ENCODE measurements at places on chromosomes 11 and 22.

DNA sequence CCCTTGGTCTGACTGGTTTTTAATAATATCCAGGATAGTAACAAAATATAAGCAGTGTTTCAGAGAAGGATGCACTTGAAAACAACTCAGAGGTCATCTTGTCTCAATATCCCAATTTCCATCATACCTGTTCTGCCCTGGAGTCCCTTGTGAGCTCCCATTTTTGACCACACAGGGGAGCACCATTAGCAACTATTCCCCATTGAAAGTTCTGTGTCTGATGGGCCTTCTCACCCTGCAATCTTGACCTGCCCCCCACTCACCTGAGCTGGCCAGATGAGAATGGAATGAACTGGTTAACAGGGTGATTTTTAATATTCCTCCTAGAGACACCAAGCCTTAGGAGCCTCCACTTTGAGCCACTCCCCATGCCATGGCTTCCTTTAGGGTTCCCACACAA lies 3.8 kb upstream of the CAPN5 start:
- H3K36me3 ChIP-seq: no peaks in the 10 kb centered on the region
- no peaks in the 10 kb centered on the region for H3K27me3 ChIP-seq
- H3K4me3 ChIP-seq: no peak overlapping the region
- H3K4me1 ChIP-seq: no peaks in the 10 kb centered on the region
- H3K27ac ChIP-seq: no peak overlapping the region

GRCh38 chr11:123211149-123211852 lies 16.3 kb upstream of the CLMP start:
- no peaks in the 10 kb centered on the region for H3K27me3 ChIP-seq
- H3K4me3 ChIP-seq: no peak overlapping the region
- H3K36me3 ChIP-seq: no peaks in the 10 kb centered on the region
- no peak for DNase-seq

GRCh38 chr22:25996669-25997068 lies 172.6 kb upstream of the SEZ6L start:
- no peak for DNase-seq
- H3K4me1 ChIP-seq: no peaks in the 10 kb centered on the region
- no peaks in the 10 kb centered on the region for H3K36me3 ChIP-seq
- H3K27me3 ChIP-seq: no peaks in the 10 kb centered on the region
- H3K4me3 ChIP-seq: no peak overlapping the region

DNA sequence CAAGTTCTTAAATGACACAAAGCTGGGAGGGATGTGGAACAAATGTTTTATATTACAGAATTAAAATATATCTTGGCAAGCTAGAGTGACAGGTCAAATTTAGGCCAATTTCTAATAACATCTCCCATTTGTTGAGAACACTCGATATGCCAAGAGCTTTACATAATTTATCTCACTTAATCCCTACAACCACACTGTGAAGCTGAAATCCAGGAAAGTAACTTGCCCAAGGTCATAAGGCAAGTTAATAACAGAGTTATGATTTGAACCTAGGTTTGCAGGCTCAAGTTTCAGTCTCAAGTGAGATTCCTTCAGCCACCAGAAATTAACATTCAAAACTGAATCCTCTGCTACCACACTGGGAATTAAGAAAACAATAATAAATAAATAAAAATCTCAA lies 38.3 kb downstream of the RAB30 start:
- H3K4me3 ChIP-seq: peak overlapping the region; percentile 17
- no peaks in the 10 kb centered on the region for H3K36me3 ChIP-seq
- H3K27me3 ChIP-seq: no peaks in the 10 kb centered on the region
- no peak for DNase-seq

DNA sequence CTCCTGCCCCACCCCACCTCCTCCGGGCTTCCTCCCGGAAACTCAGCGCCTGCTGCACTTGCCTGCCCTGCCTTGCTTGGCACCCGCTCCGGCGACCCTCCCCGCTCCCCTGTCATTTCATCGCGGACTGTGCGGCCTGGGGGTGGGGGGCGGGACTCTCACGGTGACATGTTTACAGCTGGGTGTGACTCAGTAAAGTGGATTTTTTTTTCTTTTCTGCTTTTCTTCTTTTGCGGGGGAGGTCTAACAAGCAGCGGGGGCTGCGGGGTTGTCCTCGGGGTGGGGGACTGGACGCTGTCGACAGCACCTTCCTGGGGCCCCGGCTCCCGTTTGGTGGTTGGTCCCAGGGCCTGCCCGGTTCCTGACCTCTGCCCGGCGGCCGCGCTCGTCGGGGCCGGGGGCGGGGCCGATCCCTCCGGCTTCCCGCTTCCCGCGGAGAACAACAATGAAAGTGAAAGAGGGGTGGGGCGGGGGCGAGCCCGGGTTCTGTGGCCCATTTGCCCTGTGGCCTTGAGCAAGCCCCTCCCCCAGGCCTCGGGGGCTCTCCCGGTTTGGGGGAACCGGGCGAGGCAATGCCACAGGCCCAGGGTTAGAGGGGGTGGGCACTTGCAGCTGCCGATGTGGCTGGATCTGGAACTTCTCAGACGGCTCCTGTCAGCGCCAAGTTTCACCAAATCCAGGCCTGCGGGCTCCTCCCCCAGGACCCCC lies 975 bp upstream of the MDK start:
- H3K36me3 ChIP-seq: no peaks in the 10 kb centered on the region
- peak overlapping the region; percentile 79 for H3K4me3 ChIP-seq
- H3K4me1 ChIP-seq: no peaks in the 10 kb centered on the region

- no peak overlapping the region for H3K27ac ChIP-seq
- peaks cover 8% of the 10 kb centered on the region for H3K4me1 ChIP-seq
- no peak for DNase-seq
- H3K4me3 ChIP-seq: no peak overlapping the region
These were observed 48.4 kb upstream of the CRTAM start for GRCh38 chr11:122789907-122790306.

GRCh38 chr11:68282861-68283230 lies 11.1 kb upstream of the C11orf24 start:
- no peak for DNase-seq
- H3K4me3 ChIP-seq: no peak overlapping the region
- H3K27ac ChIP-seq: no peak overlapping the region
- no peaks in the 10 kb centered on the region for H3K36me3 ChIP-seq

- H3K4me3 ChIP-seq: no peak overlapping the region
- DNase-seq: peak; percentile 64
- no peak overlapping the region for H3K27ac ChIP-seq
- H3K36me3 ChIP-seq: no peaks in the 10 kb centered on the region
These were observed 26.1 kb upstream of the CELSR1 start for GRCh38 chr22:46563381-46564083.

DNA sequence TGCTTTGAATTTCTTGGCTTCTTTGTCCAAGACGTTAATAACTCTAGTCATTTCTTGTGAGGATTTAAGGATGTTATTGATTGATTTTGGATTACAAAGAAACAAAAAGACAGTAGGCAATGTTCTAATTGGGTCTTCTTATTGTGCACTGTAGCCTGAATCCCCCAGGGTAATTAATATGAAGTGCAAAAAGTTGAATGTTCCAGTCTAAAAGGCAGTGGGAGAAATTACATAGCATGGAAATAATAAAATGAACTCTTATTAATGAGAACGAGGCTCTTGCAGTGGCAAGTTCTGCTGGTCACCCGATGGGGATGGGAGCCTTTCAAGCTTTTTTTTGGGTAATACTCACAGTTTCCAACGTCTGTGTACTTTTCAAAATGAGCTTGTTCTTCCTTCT lies 45.6 kb downstream of the UBASH3B start:
- H3K36me3 ChIP-seq: no peaks in the 10 kb centered on the region
- H3K27me3 ChIP-seq: no peaks in the 10 kb centered on the region
- H3K27ac ChIP-seq: no peak overlapping the region
- H3K4me1 ChIP-seq: no peaks in the 10 kb centered on the region
- no peak overlapping the region for H3K4me3 ChIP-seq
- no peak for DNase-seq

DNA sequence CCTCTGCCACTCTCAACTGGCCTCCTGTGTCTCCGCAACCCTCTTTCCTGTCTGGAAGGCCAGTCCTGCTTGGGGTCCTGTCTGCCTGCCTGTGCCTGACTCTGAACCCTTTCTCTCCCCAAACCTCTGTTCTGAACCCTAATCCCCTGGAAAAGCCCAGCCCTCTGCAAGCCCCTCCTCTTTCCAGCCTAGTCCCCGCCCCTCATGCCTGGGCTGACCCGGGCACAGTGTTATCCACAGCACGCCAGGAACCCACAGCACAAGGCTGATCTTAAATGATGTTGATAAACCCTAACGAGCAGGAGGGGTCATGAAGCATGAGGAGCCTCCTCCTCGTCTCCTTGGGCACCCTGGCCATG lies at the start of gene IFITM10:
TSS of gene IFITM10 (minus strand) at position 115 of the 359 bp plus-strand sequence. CDS start 153 bp downstream, outside the sequence.
- peak within 1 kb of the TSS; percentile 45 for H3K4me3 ChIP-seq
- no peak for DNase-seq
- H3K36me3 ChIP-seq: peaks cover 42% of the 10 kb centered on the region
- H3K27me3 ChIP-seq: no peaks in the 10 kb centered on the region

DNA sequence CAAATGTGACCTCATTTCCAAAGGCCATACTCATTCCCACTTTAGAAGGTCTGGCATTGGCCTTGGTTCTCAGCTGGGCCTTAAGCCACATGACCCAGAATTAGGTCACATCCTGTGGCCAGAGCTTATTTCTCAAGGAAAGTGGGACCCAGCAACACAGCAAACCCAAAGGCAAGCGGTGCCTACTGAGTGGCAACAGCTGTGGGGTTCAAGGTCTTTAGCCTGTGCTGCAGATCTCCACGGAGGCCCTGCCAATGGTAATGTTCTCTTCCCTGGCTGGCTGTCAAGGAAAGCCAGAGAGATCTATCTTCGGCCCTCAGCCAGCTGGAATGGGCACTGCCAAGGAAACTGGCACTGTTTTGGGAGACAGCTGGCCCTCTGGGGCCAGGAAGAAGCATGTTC lies 41.5 kb upstream of the TP53I11 start:
- no peak for DNase-seq
- H3K27ac ChIP-seq: no peak overlapping the region
- H3K27me3 ChIP-seq: no peaks in the 10 kb centered on the region
- H3K4me3 ChIP-seq: no peak overlapping the region
- no peaks in the 10 kb centered on the region for H3K36me3 ChIP-seq

GRCh38 chr11:69707176-69707575 lies 3.4 kb upstream of the FGF19 start:
- DNase-seq: no peak
- peaks cover 54% of the 10 kb centered on the region for H3K27me3 ChIP-seq
- no peak overlapping the region for H3K27ac ChIP-seq
- H3K4me3 ChIP-seq: no peak overlapping the region
- H3K4me1 ChIP-seq: peaks cover 37% of the 10 kb centered on the region

- H3K27me3 ChIP-seq: peaks cover 69% of the 10 kb centered on the region
- H3K27ac ChIP-seq: no peak overlapping the region
- H3K4me1 ChIP-seq: peaks cover 5% of the 10 kb centered on the region
- no peaks in the 10 kb centered on the region for H3K36me3 ChIP-seq
These were observed 5.1 kb upstream of the LMO1 start for GRCh38 chr11:8268530-8269400.

GRCh38 chr11:83035070-83035854 lies 36.4 kb downstream of the RAB30 start:
- no peak overlapping the region for H3K27ac ChIP-seq
- peaks cover 29% of the 10 kb centered on the region for H3K4me1 ChIP-seq
- DNase-seq: no peak

DNA sequence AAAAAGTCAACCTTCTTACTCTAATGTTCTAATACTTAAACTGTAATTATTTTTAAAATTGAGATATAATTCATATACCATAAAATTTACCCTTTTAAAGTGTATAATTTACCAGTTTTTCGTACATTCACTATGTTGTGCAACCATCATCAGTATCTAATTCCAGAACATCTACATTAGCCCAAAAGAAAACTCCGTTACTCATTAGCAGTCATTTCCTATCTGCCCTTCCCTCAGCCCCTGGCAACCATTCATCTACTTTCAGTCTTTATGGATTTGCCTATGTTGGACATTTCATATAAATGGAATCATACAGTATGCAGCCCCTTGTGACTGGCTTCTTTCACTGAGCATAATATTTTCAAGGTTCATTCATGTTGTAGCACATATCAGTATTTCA lies 22.2 kb downstream of the SGSM3 start:
- no peak overlapping the region for H3K4me3 ChIP-seq
- no peak overlapping the region for H3K27ac ChIP-seq
- DNase-seq: no peak
- H3K4me1 ChIP-seq: no peaks in the 10 kb centered on the region
- H3K27me3 ChIP-seq: no peaks in the 10 kb centered on the region

Data from tibial nerve (tissue), 4 donors.